NCI-H774 (cell line): ENCODE measurements at places on chromosomes 3 and 15.

GRCh38 chr15:54032066-54032465 lies 53.8 kb downstream of the UNC13C start:
- no peak for DNase-seq

DNA sequence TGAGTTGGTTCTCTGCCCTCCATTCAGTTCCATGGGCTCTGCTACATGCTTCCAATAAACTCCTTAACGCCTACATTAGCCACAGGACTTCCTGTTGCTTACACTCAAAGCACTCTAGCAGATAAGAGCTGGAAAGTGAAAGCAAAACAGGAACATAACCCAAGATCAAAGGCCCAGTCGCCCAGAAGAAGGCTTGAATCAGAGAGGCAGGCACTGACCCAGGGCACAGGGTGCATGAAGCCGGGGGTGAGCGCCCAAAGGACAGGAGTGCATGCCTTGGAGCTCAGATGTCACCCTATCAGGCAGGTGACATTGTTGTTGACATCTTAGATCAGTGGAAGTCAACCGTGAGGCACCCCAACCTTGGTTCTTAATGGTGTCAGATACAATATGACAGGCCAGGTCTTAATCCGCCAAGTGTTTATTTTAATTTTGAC lies 235.1 kb downstream of the UACA start:
- no peak for DNase-seq

DNA sequence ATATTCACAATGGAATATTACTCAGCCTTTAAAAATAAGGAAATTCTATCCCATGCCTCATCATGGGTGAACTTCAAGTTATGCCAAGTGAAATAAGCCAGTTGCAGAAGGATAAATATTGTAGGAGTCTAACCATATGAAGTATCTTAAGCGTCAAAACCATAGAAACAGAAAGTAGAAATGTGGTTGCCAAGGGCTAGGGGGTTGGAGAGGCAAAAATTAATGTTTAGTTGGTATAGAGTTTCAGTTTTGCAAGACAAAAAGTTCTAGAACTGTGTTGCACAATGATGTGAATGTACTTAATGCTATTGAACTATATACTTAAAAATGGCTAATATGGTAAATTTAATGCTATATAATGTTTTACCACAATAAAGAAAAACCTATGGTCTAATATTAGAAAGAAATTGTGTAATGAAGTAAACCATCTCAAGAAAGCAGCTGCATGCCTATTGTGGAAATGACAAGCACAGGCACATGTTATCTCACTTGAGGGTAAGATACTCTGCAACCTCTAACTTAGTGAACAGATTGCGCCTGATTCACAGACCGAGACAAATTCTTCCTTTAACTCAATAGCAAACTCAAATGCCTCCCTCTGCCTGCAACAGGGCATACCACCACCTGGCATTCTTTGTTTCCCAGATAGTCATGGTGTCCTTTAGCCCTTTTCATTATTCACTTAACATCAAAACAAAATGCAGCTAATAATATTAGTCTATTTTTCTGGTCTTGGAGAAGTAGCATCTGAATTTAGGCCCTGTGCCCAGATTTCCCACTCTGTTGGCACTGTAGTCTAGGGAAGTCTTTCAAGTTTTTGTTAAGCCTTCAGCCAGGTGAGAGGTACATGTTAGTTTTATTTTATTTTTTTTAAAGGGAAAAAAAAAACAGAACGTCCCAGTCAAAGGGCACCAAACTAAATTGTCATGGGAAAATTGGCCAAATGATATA lies 80.2 kb upstream of the ACP3 start:
- no peak for DNase-seq

- no peak for DNase-seq
These were observed 139.1 kb downstream of the LSAMP start for GRCh38 chr3:116306149-116306548.

DNA sequence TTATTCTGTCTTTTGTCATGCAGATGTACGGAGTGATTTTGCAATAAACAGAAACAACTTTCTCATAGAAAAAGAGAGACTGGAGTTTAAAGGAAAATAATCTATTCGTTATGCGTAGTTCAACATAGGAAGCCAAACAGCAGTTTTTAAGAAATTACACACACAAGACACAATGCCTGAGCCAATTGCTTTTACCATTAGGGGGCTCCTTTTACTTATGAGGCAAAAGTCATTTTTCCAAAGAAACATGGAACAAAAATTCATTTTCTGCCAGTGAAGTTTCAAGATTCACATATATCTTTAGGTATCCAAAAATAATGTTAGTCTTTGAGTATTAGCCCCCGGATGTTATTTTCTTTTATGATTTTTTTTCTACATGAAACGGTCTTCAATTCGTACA lies 10.7 kb downstream of the CNTN6 start:
- DNase-seq, result no peak

DNA sequence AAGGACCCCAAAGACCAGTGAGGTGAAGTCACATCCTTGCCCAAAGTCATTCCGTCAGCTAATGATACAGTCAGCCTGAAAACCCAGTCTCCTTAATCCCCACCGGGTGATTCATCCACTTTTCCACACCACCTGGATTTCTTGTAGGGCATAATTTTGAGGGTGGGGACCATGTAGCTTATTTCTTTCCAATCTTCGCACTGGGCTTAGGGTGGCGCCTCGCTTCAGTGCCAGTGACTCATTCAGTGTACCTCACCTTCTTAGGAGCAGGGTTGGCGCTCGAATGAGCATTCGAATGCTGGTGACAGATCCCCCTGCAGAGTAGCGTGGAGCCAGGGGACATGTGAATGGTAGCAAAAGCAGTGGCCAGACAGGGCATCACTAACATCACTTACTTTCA lies 24.0 kb downstream of the BMF start:
- DNase-seq, result no peak

GRCh38 chr15:43777267-43777914 lies 625 bp upstream of the ELL3 start:
- peak; percentile 80 for DNase-seq

- DNase-seq, result no peak
These were observed 67.3 kb upstream of the EIF1B start for GRCh38 chr3:40242216-40242615.

GRCh38 chr3:42051384-42052131 lies 39.6 kb upstream of the TRAK1 start:
- DNase-seq, result no peak
